ENCODE measurements at places on chromosomes 5 and 9. TPM values are rescaled to one million over a fixed set of nuclear protein-coding genes. Genes with fewer than 3 reads are reported as not detected.
A peak's percentile ranks its signal among the peaks of the same experiment; 100 is the strongest.

The CTSV gene
- total RNA-seq = not detected

The GABRA6 gene
- not detected for total RNA-seq

- DNase-seq = peak; percentile 70
Observed at GRCh38 chr5:65076251-65076869, 307.6 kb downstream of the CWC27 start.

GRCh38 chr5:55502759-55503158 is 32.0 kb downstream of the PLPP1 start:
- no peak for DNase-seq

The CD72 gene
- 3.9 TPM for total RNA-seq

The ARL14EPL gene
- total RNA-seq = not detected

The CHSY3 gene
- total RNA-seq = 4.2 TPM

The FRMD3 gene
- total RNA-seq = 0.13 TPM

The MARCOL gene
- not detected for total RNA-seq

GRCh38 chr9:130521715-130522114 is 57.7 kb upstream of the FUBP3 start:
- no peak for DNase-seq

DNA sequence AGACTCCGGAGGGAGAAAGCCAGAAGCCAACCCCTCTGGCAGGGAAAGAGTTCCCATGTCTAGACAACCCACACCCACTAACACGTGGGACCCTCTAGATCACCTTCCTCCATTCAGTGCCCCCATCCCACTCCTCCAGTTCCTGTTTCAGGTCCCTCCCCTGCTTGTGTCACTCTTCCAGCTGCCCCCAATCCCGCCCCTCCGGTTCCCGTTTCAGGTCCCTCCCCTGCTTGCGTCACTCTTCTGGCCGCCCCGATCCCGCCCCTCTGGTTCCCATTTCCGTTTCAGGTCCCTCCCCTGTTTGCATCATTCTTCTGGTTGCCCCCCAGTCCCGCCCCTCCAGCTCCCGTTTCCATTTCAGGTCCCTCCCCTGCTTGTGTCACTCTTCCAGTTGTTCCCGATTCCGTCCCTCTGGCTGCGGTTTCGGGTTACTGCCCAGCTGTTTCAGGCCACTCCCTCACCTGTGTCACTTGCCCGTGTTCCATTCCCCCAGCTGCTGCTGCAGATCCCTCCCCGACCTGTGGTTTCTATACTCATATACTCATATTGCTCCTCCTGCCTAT is 64.8 kb upstream of the RANBP6 start:
- peak; percentile 92 for DNase-seq

DNA sequence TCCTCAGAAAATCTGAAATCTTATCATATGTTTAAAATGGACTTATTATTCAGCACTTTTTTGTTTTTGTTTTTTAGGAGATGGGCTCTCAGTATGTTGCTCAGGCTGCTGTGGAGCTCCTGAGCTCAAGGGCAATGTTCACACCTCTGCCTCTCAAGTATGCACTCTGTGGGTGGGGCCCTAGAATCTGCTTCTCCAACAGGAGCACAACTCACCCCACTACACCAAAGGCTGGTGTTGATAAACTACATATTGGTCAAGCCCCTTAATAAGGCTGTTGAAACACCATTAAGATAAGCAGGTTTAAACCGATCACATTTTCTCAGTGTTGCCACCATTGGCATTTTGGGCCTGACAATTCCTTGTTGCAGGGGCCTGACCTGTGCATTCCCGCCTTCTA is 131.6 kb downstream of the FANCC start:
- no peak for DNase-seq

DNA sequence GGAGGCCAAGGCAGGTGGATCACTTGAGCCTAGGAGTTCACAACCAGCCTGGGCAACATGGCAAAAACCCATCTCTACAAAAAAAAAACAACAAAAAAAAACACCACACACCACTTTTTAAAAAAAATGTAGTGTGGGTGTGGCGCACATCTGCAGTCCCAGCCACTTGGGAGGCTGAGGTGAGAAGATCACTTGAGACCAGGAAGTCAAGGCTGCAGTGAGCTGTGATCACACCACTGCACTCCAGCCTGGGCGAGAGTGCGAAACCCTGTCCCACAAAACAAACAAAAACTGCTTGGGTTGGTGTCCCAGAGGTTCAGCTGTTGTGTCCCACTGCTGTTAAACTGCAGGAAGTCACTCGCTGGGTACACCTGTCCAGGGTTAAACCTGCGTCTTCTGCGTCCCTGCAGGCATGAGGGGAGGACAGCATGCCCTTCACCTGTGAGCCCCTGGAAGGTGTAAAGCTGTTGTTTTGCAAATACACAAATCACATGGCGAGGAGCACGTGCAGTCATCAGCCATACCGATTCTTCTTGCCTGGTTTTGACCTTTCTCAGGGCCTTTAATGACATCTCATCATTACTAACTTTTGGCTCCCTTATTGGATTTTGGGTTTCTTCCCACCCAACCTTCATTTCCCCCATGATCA is 29.3 kb upstream of the CLPTM1L start:
- no peak for DNase-seq

The PAEP gene
- total RNA-seq = not detected

The OBP2B gene
- not detected for total RNA-seq

GRCh38 chr5:10421896-10422691 is 19.6 kb upstream of the ROPN1L start:
- DNase-seq = no peak

DNA sequence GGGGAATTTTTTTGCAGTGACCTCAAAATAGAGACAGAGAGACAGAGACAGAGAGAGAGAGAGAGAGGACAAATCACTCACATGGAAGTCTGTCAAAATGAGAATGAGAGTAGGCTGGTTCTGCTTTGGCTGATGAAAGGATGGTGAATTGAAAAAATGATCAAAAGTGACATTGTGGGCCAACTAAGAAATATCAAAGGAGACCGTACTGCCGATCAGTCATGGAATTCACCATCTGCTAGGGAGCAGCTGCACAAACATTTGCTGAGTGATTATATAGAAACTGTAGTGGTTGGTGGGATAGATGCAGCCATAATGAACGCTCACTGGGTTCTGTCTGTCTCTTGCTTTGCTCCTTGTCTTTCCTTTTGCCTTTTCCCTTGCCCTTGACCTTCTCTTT is 476.6 kb upstream of the SGCD start:
- no peak for DNase-seq

The PCDHGA10 gene
- total RNA-seq = 11.1 TPM

- no peak for DNase-seq
Observed at GRCh38 chr5:136153581-136154236, 21.1 kb downstream of the SMAD5 start.

GRCh38 chr5:143244990-143245389 is 158.5 kb downstream of the NR3C1 start:
- peak; percentile 30 for DNase-seq

DNA sequence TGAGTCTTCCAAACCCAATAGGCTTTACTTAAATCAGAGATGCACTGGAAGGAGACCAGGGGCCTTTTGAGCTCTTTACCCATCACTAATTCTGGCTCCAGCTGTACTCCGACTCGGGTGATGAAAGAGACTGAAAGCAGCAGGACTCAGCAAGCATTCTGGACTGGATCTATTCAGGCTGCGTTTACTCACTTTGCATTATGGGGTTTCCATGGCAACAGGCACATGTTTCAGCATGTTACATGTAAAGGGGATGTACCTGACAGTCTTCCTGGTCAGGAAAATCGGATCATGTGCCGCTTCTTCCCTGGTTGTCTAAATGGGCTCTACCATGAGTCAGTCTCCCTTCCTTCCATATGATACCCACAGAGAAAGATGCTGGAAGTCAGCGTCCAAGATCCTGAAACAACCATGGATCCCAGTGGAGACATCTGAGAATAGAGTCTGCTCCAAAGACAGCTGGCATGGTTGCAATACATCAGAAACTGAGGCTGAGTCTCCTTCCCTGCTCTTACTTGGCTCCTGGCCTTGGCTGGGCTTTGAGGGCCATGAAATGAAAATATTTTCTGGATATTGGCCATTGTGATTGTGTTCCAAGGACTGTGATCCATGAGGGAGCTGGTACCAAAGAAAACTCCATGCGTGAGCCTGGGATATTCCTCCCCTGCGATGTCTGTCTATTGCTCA is 102.5 kb upstream of the TNC start:
- no peak for DNase-seq

The DTWD2 gene
- 5.5 TPM for total RNA-seq

GRCh38 chr5:79255786-79256557 is 20.0 kb downstream of the JMY start:
- peak; percentile 43 for DNase-seq

The CNTNAP3B gene
- total RNA-seq = not detected

GRCh38 chr9:92424340-92424739 is at the start of gene OMD:
Gene OMD, minus strand, starts transcription at chr9:92424471. Its CDS starts 6,913 bp downstream, at chr9:92417558.
- peak; percentile 22 for DNase-seq

The ACER2 gene
- 0.76 TPM for total RNA-seq

DNA sequence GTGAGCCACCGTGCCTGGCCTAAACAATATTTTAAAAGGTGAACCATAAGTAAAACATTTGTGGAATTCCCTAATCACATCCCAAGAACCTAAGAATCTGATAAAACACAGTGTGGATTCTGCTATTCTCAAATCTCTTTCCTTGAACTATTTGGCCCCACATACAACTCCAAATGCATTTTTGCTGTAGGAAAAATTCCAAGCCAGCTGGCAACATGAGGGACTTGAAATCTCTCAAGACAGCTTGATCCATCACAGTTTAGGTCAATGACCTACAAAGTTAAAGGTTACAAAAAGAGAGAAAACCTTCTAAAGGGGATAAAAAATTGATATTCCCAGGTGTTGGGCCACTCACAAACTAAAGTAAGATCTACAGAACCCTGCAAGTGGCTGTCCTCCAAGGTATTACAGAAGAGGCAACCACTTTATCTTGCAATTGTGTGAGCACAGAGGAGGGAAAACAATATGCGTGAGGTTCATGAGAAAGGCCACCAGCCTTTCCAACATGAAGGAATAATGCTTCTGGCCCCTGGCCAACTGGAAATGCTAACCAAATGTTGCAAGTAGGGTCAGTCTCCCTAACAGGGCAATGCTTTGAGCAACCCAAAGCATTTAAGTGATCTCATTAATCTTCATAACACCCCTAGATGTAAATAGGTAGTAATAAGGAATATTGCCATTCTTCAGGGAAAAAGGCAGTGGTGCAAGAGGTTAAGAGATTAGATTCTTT is 221.4 kb downstream of the SEMA5A start:
- DNase-seq = no peak

DNA sequence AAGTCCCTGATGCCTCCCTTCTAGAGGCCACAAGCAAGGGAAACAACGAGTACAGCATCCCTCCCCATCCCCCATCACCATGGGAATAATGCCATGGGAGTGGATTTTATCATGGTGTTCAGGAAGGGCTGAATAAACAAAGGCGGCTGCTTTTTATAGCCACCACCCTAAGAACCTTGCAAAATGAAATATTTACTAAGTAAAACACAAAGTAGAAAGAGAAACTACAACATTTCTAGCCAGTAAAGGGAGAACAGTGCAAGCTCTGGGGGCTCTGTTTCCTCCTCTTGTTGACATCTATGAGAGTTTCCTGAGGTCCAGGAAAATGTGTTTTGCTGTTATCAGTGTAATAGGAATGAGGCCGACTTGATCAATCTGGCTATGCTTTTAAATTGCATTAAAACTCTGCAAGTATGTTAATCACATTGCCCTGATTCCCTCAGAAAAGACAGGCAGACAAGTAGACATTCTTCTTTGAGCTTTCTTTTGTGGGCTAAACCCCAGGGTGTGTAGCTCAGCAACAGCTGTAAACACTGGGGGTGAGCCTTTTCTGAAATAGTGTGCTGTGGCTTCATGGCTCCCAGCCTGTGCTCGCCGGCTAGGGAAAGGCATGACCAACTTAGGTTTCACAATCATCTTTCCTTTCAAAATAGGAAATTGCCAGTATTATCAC is 31.1 kb downstream of the SV2C start:
- DNase-seq = peak; percentile 7

DNA sequence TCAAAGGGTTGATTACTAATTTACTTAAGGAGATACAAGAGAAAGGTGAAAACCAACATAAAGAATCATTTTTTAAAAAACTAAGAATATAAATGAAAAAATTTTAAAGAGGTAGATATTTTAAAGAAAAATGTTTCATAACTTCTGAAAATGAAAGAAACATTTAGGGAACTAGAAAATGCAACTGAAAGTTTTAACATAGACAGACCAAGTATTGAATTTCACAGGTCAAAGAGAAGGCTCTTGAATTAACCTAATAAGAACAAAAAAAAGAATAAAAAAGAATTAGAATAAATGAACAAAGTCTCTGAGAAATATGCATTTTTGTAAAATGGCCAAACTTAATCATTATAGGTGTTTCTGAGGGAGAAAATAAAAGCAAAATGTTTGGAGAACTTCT is 16.1 kb upstream of the FAM174A start:
- no peak for DNase-seq

- DNase-seq = no peak
Observed at GRCh38 chr5:59584858-59585846, 308.4 kb downstream of the PDE4D start.

The WHRN gene
- 0.76 TPM for total RNA-seq

DNA sequence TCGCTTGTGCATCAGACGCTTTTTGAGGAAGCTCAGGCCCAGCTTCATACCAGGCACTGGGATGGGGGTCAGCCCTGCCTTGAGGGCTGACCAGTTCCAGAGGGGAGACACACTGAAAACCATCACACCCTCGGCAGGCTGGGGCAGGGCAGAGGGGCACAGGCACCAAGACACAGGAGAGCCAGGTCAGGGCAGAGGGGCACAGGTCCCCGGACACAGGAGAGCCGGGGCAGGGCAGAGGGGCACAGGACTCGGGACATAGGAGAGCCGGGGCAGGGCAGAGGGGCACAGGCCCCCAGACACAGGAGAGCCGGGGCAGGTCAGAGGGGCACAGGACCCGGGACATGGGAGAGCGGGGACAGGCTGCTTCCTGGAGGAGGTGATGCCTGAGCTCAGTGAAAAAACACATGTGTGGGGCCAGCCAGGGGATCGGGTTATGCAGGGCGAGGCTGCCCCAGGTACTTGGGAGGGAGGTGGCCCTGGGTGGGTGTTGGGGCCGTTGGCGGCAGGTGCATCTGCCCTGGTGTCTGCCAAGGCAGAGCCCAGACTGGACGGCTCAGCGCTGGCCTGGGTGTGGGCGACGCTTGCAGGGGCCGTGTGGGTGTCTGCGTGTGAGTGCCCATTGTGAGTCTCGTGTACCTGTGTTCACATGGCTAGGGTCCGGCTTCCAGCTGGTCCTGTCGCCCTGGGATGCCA is 15.1 kb upstream of the SLC2A6 start:
- no peak for DNase-seq

DNA sequence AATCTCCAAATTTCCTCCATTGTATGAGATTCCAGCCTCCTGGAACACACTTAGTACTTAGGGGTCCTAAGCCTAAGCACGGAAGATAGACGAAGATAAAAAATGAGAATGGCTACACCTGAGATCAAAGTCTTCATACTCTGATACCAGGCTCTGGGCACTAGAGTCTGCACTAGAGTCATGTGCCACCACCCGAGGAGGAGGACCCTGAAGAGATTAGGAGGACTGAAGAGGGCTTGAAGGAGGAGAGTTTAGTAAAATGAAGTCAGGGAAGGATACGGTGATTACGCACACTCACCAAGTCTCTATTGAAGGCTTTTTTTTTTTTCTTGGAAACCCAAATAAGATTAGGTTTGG is 573 bp upstream of the SPATA24 start:
- no peak for DNase-seq
